ENCODE measurements at places on chromosomes 4 and X.

GRCh38 chr4:95156452-95156765 is 392.4 kb downstream of the UNC5C start:
- no peak for DNase-seq

DNA sequence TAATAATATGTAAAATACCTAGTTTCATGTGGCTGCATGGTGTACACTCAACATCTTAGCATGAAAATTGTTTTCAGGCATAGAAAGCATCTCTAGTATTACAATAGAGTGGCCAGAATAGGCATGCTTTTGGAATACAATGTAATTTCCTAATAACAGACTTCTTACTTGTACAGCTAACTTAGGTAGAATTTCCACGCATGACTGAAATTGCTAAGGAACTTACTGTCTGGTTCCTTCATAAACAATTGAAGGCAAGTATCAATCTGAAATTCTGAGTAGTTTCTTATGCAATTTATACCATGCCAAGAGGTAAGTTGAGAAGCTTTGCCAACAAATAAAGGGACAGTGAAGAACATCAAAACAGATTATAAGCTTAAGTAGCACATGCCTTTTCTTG is 26.7 kb downstream of the SULT1E1 start:
- DNase-seq: no peak

GRCh38 chr4:153579410-153579809 is 104.7 kb upstream of the TLR2 start:
- no peak for DNase-seq

GRCh38 chrX:21989384-21989783 is 42.7 kb upstream of the PHEX start:
- peak; percentile 44 for DNase-seq

DNA sequence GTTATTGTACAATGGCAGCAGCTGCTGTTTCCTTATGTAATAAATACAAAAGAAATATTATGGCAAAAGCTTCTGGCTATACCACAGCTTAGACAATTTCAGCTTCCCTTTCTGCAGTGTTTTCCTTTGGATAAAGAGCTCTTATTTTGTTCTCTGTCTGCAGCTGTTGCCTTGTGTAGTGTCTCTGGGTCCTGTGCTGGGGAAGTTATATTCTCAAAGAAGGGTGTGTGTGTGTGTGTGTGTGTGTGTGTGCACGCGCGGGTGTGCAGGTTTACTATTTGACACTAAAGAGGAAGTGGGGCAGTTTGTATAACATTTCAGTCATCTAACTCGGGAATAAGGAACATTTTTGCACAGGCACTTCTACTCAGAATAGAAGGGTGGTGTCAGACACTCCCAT is 83.6 kb downstream of the REPS2 start:
- no peak for DNase-seq

GRCh38 chrX:43702660-43703059 is 46.6 kb downstream of the MAOA start:
- DNase-seq: no peak

- DNase-seq: no peak
Observed at GRCh38 chrX:148540114-148540513, 39.7 kb downstream of the AFF2 start.

DNA sequence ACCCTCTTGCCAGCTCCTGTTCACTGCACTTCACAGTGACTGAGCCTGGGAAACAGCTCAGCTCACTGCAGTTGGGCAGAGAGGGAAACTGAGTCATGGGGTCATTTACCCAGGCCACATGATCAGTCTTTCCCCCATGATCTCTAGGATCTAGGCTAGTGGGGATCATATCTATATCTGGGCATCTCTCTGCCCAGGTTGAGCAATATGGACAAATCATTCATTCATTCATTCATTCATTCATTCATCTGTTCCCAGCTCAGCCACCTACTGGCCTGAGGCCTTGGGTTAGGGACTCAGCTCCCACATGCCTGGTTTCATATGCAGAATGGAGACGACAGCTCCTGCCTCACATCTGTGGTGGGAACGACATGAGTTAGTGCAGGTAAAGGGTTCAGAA is 45.3 kb upstream of the HMX1 start:
- DNase-seq: no peak

GRCh38 chrX:96314985-96315384 is 369.7 kb upstream of the DIAPH2 start:
- no peak for DNase-seq

DNA sequence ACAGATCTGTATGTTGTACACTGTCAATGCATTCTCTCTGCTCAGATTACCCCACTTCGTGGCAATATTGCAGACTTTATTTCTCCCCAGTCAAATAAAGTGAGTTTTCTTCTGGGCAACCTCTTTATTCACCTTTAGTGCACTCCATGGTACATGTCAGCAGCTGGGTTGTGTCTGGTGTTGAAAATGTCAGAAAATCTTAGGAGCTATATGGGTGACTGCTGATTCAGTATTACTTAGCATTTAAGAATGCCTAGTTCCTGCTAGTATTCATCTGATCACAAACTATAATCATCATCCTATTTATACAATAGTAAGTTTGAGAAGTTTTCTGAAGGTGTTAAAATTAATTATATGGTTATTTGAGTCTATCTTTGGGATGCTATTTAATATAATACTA is 112.5 kb downstream of the CFAP299 start:
- no peak for DNase-seq

GRCh38 chr4:96145601-96146000 is 305.7 kb downstream of the PDHA2 start:
- DNase-seq: no peak

DNA sequence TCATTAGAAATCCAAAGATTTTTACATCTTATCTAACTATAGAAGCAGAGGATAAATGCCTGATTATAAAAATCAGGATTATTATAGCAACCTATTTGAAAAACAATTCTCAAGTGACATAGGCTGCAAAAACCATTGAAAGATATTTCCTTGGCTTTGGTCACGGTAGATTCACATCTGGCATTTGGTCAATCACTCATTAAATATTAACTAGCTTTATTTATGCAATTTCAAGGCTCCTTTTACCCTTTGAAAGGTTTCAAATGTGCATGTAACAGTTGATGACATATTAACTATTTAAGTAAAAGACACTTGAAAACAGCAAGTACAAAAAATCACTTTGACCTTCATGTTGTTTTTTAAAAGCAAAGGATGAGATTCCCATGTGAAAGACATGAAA is 98.1 kb downstream of the MMRN1 start:
- no peak for DNase-seq

GRCh38 chrX:154356596-154356995 is 17.8 kb downstream of the FLNA start:
- no peak for DNase-seq

DNA sequence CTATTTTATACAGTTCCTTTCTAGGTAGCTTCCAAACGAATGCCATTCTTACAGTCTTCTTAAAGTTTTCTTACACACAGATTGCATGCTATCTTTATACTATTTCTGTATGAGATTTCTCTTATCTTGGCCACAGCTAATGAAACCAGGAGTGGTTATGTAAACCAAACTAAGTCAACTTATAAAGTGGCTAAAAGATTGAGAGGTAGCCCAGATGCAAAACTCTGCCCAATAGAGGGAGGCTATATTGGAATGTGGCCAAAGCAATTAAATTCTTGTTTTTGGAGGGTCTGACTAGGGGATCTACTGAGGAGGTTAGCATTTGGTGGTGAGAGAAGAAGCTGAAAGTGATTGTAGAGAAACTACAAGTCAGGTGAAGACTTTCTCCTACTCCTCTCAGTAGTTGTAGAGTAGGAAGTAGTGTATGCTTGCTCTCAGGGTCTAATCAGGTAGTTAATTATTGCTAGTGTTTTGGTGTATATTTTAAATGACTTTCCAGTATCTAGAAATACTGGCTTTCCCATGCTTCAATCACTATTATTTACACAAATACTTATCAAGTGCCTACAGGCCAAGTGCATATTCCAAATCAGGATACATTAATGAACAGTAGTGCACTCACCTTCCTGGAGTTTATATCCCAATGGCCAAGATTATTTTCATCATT is 104.2 kb upstream of the HPGD start:
- no peak for DNase-seq

- no peak for DNase-seq
Observed at GRCh38 chr4:186666252-186666651, 57.4 kb downstream of the FAT1 start.

GRCh38 chr4:110982486-110982885 is 359.6 kb upstream of the PITX2 start:
- no peak for DNase-seq

DNA sequence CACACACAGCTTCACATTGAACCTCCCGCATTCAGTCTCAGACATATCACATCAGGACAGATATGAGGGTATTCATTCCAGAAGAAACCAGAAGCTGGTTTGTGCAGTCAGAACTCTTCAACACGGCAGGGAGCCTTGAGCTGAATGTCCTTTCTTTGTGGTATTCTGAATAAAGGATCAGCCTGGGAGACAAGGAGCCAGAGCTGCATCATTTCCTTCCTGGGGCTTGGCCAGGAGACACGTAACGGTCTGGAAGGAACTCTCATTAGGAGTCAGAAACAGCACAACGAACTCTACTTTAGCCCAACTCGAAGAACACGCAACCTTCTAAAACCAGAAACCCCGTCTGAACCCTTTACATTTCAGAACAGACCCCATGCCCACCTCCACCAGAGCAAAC is 46.4 kb downstream of the KDR start:
- DNase-seq: no peak

- DNase-seq: no peak
Observed at GRCh38 chr4:62402088-62402806, 1202.1 kb downstream of the ADGRL3 start.

- DNase-seq: no peak
Observed at GRCh38 chrX:12480956-12481355, 310.3 kb upstream of the PRPS2 start.

GRCh38 chr4:157806184-157806583 is 366.6 kb downstream of the GASK1B start:
- DNase-seq: no peak

GRCh38 chr4:57265831-57266582 is 155.8 kb upstream of the IGFBP7 start:
- no peak for DNase-seq
